Stimulated activated CD8-positive, alpha-beta memory T cell treated with anti-CD3 and anti-CD28 coated beads, Interleukin-4, amount 100 ng/mL, for 24 hours (primary cell): ENCODE measurements at places on chromosomes 5 and 9.

DNA sequence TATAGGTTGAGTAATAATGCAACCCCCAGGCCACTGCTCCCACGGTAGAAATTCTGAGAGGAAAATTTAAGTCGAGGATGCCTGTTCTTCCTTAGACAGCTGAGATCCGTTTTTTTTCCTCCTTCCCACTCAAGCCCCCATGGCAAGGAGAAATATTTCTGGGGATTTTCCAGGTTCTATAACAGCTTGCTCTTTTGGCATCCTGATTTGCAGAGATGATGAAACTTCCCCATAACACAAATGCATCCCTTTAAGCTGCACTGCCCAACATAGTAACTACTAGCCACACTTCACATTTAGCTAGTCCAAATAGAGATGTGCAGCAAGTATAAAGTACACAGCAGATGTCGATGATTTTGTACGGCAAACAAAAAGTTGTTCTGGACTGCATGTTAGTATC, 32.5 kb upstream of the GNA14 start:
- DNase-seq = no peak

DNA sequence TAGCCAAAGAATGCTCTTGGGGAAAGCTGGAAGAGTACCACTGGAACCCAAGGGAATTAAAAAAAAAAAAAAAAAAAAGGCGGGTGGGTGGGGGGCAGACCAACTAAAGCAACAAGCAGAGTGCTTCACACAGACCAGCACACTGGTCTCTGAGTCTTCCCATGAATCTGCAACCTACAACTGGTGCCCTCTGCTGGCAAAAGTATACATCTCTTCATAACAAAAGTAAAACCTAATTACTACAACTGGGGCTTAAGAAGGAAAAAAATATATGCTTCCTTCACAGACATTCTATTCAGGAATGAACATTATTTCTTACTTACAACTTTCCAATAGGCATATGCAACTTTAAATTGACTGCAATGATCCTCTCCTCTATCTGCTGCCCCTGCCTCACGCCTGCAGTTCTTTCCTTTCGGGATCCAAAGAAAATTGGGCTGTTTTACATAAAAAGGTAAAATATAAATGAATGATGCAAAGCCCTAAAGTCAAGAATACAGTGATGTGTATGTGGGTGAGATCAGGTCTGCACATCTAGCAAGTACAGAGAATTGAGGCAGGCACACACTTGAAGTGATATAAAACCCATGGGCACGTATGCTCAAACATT, 7.2 kb upstream of the KLHL3 start:
- no peak for DNase-seq

GRCh38 chr5:96093340-96093739, 131.7 kb upstream of the ELL2 start:
- no peak for DNase-seq

- DNase-seq = no peak
Observed at GRCh38 chr5:88558366-88558765, 289.7 kb upstream of the TMEM161B start.
